T-cell (primary cell): ENCODE measurements at places on chromosomes 16 and 17.

DNA sequence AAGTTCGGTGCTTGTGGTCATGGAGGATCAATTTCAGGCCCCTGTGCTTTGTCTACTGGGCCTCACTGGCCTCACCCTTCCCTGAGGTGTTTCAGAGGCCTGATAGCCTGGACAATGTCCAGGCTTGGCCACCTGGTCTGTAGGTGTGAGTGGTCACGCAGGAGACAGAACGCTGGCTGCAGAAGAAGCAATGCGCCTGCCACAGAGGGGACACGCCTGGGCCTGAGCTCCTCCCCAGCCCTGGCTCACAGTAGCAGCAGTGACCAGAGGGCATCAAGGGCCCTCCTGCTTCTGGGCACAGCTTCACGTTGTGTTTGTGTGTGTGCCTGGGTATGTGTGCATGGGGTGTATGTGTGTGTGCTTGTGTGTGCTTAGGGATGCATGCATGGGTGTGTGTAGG lies 1.9 kb upstream of the PITPNM3 start:
- H3K27ac ChIP-seq: no peak overlapping the region
- peaks cover 11% of the 10 kb centered on the region for H3K27me3 ChIP-seq
- H3K4me3 ChIP-seq: no peak overlapping the region
- no peaks in the 10 kb centered on the region for H3K36me3 ChIP-seq

- no peaks in the 10 kb centered on the region for H3K4me1 ChIP-seq
- no peak for DNase-seq
- peaks cover 21% of the 10 kb centered on the region for H3K27me3 ChIP-seq
These were observed 2.5 kb downstream of the KRT32 start for GRCh38 chr17:41464682-41465081.

- no peak for DNase-seq
- no peaks in the 10 kb centered on the region for H3K36me3 ChIP-seq
- no peak overlapping the region for H3K4me3 ChIP-seq
- no peak overlapping the region for H3K27ac ChIP-seq
- H3K4me1 ChIP-seq: no peaks in the 10 kb centered on the region
These were observed 260.3 kb downstream of the FTO start for GRCh38 chr16:53964145-53964790.

DNA sequence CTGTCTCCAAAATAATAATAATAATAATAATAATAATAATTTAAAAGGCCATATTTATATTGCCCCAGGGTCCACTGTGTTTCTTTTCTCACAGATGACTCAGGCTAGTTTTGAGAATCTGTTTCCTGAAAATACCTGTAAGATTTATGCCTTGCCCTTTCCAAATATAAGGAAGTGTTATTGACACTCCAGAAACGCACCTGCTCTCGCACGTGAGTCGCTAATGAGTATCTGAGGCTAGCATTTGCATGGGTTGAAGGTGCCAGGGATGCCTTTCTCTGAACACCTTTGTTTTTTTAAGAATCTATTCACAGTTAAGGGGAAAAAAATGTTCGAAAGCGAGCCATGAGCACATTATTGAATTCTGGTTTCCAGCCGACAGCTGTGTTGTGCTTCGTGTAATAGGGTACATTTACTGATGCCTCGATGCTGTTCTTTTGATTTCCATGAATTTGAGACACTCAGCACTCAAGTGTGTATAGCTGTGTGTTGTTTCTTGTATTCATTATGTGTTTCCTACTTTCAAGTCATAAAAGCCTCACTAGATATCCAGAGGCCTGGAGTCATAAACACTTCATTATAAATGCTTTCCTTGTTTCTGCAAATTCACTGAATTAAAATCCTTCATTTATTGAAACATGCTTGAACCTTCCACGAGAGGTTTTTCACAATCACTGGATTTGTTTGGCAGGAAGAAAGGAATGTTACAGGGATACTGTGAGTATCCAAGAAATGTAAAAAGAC lies 45.0 kb upstream of the NOL11 start:
- H3K4me1 ChIP-seq: no peaks in the 10 kb centered on the region
- H3K27ac ChIP-seq: no peak overlapping the region
- no peak overlapping the region for H3K4me3 ChIP-seq
- H3K27me3 ChIP-seq: no peaks in the 10 kb centered on the region

GRCh38 chr17:42584880-42585279 lies 7.4 kb upstream of the PSMC3IP start:
- DNase-seq: no peak
- H3K27ac ChIP-seq: no peak overlapping the region
- peaks cover 92% of the 10 kb centered on the region for H3K36me3 ChIP-seq
- no peaks in the 10 kb centered on the region for H3K27me3 ChIP-seq
- H3K4me3 ChIP-seq: no peak overlapping the region
- H3K4me1 ChIP-seq: no peaks in the 10 kb centered on the region

GRCh38 chr16:78122774-78123315 lies 23.4 kb downstream of the WWOX start:
- DNase-seq: no peak
- peaks cover 15% of the 10 kb centered on the region for H3K36me3 ChIP-seq
- H3K27ac ChIP-seq: no peak overlapping the region
- H3K4me3 ChIP-seq: no peak overlapping the region
- H3K4me1 ChIP-seq: no peaks in the 10 kb centered on the region
- no peaks in the 10 kb centered on the region for H3K27me3 ChIP-seq
